ENCODE measurements at places on chromosomes 7 and 10.

GRCh38 chr10:88804083-88804812 lies 1.7 kb downstream of the LIPM start:
- no peak for DNase-seq

GRCh38 chr7:158732494-158733219 lies 28.1 kb upstream of the NCAPG2 start:
- DNase-seq, result no peak

- no peak for DNase-seq
These were observed 106.3 kb downstream of the ANK3 start for GRCh38 chr10:60283397-60283796.

- no peak for DNase-seq
These were observed 83.5 kb downstream of the ST7 start for GRCh38 chr7:117036836-117037235.

- no peak for DNase-seq
These were observed 7.8 kb downstream of the ADAM12 start for GRCh38 chr10:126380352-126381076.

DNA sequence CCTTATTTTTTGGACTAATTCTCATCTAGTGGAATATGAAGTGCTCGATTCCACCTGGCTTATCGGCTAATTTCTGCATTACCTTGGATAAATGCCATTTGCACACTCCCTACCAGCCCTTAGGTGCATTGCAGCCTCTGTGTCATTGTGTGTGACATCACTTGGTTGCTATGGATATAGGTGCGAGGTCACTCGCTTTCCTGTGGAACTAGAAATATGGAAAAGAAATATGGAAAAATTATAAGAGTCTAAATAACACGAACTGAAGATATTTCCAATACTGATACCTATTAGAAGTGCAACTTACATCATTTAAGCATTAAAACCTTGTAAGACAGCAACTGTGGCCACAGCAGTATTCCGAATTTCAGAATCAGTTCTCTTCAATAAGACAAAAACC lies 2.0 kb downstream of the YWHAG start:
- peak; percentile 71 for DNase-seq

DNA sequence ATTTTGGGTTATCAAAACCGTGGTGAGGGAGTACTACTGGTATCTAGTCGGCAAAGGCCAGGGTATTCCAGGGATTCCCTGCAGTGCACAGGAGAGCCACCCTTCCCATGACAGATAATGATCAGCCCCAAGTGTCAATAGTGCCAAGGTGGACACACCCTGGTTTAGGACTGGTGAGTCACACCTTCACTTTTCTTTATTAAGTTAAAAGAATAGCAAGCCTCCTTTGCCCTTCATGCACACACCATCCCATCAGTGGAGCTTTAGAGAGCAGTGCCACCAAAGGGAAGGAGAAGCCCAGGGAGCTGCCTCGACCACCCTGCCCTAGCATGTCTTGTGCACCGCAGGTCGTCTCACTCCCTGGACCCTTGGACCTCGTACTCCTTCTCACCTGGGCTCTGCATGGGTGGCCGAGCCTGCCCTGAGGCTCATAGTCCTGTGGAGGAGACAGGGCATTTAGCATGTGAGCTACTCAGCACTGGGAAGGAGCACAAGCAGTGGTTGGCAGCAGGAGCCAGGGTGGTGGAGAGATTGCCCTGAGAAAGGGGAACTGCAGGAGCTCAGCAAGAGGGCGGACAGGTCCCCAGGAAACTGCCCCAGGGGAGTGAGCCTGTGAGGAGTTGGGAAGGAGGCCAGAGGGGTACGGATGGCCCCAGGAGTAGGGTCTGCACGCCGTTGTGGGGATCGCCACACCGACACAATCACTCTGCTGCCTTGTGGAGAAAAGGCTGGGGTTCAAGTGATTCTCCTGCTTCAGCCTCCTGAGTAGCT lies 17.4 kb downstream of the UBE2D4 start:
- no peak for DNase-seq

- DNase-seq, result no peak
These were observed 123.7 kb downstream of the MPP7 start for GRCh38 chr10:28179006-28179742.

GRCh38 chr7:20459419-20459818 lies 128.7 kb downstream of the ITGB8 start:
- no peak for DNase-seq

- no peak for DNase-seq
These were observed 481.6 kb downstream of the SH2D4B start for GRCh38 chr10:81019029-81019890.

GRCh38 chr10:125257521-125258108 lies 97.3 kb upstream of the CTBP2 start:
- no peak for DNase-seq

DNA sequence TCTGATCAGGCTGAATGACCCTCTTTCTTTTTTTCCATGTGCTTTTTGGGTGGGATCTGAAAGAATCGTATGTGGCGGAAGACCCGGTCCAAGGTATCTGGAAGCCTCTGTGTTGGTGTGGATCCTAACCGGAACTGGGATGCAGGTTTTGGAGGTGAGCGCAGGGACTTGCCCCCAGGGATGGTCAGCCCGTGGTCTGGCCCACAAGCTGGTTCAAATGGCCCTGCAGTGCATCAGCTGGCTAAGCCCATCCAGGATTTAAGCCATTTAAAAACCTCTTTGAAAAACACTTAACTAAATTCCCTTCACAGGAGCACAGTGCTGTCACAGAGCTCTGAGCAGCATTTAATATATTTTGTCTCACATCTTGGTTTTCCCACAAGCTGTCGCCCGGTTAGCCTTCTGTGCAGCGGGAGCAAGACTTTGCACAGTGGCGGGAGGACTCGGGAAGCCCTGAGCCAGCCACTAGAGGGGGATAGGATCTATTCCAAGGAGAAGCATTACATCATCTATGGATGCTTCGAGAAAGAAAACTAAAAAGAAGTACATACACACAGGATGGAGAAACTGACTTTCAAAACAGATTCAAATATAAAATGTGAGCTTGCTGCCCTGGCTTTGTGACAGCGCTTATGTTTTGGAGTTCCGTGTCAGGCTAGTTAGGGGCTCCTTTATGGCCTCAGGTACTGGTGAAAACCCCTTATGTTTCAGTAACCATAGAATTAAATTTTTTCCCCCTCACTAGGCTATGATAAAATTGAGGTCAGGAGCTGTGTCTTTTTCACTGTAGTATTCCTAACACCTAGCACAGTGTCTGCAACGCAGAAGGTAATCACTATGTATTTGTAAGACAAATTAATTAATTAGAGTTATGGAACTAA lies 11.3 kb downstream of the CPA2 start:
- DNase-seq, result peak; percentile 27

GRCh38 chr10:5827841-5828240 lies 14.6 kb upstream of the GDI2 start:
- no peak for DNase-seq

GRCh38 chr10:48504141-48504885 lies 100.6 kb downstream of the ARHGAP22 start:
- DNase-seq, result no peak

DNA sequence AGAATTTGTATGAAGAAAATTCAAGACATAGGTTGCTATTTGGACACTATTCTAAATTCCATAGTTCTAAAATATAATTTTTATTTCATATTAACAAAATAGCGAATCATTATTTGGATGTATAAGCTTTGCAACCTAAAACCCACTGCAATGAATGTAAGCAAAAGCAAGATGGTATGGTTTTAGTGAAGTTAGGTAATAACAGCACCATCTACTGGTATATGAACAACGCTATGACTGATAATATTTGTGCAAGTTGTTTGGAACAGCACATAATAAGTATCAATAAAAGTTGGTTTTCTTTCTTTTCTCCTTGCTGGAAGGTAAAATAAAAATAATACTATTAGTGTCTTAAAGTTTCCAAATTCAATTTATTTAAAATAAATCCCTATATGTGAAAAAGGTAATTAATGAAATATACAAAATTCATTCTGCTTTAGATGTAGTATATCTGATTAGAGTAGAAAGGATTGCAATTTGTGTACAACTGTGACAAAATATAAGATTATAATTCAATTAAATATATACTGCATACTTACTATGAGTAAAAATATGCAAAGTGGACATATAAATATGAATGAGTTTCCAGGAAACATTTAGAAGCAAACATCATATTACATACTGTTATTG lies 79.0 kb upstream of the LSM8 start:
- peak; percentile 38 for DNase-seq

GRCh38 chr10:113518816-113519591 lies 33.8 kb upstream of the HABP2 start:
- DNase-seq, result no peak

GRCh38 chr7:11216276-11216675 lies 242.6 kb downstream of the PHF14 start:
- DNase-seq, result no peak

- DNase-seq, result no peak
These were observed 137.2 kb downstream of the JCAD start for GRCh38 chr10:29922226-29922625.

DNA sequence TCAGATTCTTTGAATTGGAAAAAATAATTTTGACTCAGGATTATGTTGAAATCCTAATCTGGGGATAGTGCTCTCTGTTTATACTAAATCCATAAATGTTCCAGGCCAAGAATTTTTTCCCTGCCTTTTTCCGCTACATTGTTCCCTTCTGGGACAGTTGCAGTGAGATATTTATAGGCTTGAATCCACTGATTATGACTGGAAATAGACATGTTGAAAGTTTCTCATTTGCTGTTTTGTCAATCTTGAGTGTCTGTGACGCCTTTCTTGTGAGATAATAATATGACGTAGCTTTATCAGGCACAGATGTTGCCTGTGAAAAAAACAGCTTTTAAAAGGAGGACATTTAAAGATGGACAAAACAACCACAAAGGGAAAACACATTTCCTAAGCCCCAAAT lies 155.9 kb downstream of the ARID5B start:
- no peak for DNase-seq

- no peak for DNase-seq
These were observed at the start of gene HABP2 for GRCh38 chr10:113552701-113553100. HABP2 (plus strand) TSS chr10:113553053; CDS start chr10:113553122, 69 bp downstream.

GRCh38 chr7:121624958-121625357 lies 228.8 kb upstream of the FAM3C start:
- no peak for DNase-seq

GRCh38 chr7:5594616-5595544 lies 171.2 kb upstream of the TNRC18 start:
- peak; percentile 39 for DNase-seq

GRCh38 chr10:36163827-36164226 lies 521.7 kb upstream of the FZD8 start:
- DNase-seq, result no peak

GRCh38 chr7:96737545-96738050 lies 28.0 kb upstream of the SEM1 start:
- no peak for DNase-seq

DNA sequence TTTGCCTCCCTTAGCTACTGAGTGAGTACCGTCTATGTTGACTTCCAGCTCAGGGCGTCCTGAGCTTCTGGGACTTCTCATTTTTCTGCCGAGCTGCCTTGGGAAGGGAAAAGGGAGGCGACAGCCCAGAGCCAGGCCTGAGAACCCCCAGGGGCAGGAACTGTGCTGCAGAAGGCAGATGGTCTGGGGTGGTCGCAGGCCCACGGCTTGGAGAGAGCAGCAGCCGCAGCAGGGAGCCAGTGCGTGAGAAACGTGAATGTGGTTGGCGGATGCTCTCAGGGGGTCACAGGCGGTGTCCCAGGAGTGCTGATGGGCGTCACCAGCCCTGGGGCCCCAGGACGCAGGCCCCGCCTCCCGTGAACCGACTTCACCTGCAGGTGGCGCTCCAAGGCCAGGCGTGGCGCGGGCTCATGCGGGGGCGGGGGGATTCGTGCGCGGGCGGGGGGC lies 9.2 kb upstream of the PWWP2B start:
- peak; percentile 8 for DNase-seq

DNA sequence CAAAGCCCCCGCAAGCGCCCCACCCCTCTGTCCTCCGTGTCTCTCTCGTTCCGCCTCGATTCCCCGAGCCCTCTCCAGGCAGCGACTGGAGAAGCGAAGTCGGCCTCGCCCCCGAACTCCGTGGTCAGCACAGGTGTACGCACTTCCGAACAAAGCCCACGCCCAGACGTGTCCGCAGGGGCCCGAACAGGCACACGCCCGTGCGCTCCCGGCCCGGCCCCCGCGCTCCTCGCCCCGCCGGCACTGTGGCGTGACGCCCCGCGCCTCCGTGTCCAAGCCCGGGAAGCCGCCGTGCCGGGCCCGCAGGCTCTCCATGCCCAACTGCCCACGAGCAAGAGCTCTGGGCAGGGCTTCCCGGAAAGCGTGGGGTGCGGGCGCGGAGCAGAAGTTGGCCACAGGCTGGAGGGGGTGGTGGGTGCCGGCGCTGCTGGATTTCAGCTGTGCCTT lies 662 bp downstream of the NRCAM start:
- DNase-seq, result no peak

DNA sequence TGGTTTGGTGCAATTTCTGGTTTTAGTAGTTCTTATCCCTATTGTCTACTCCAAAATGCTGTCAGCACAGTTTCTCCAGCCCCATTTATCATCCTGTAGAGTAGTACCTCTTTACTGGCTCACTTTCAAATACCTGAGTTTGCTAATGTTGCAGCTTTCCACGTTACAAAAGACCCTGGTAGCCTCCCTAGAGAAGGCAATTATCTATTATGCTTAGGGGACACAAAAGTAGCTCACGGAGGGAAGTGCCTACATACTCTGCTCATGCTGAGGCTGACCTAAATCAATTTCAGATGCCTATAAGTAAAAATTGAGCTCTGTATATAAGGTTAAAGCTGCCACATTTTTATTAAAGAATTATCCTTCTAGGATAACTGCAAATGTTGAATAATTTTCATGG lies 603.6 kb downstream of the CNTNAP2 start:
- peak; percentile 28 for DNase-seq

- no peak for DNase-seq
These were observed 26.2 kb upstream of the INHBA start for GRCh38 chr7:41729059-41729458.

- peak; percentile 34 for DNase-seq
These were observed 209.2 kb upstream of the FAM3C start for GRCh38 chr7:121605317-121605680.

DNA sequence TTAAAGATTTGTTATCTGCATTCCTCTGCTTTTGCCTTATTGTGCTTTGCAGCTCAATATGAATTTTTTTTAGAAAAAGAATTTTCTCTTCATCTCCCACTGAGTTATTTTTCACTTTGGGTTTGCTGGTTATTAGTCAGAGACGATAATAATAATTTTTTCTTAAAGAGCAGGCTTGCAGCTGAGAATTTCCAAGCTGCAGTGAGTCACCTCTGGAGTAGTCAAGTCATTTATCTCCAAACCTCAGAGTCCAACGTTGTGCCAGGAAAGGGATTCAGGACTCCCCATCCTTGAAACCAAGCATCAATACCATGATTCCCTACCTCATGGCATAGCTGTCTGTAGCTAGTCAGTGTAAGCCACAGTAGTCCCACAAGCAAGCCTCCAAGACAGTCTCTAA lies 15.2 kb upstream of the EGR2 start:
- no peak for DNase-seq
